ENCODE measurements at places on chromosomes 3 and 15.

GRCh38 chr3:100900671-100901335 lies 92.4 kb downstream of the ABI3BP start:
- no peak overlapping the region for H3K4me3 ChIP-seq
- H3K27ac ChIP-seq: no peak overlapping the region
- H3K4me1 ChIP-seq: no peaks in the 10 kb centered on the region
- no peaks in the 10 kb centered on the region for H3K36me3 ChIP-seq
- no peak for DNase-seq
- no peaks in the 10 kb centered on the region for H3K27me3 ChIP-seq

DNA sequence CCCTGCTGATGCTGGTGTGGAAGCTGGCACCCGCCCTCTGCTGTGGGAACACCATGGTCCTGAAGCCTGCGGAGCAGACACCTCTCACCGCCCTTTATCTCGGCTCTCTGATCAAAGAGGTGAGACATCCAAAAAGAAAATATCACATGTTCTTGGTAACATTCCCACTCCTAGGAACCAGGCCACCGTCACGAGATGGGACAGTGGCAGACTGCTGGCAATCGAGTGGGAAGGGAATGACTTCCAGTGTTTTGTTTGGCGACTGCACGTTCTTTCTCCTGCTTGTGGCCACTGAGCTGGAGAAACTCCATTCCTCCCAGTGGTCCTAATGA lies 14.3 kb downstream of the ALDH1A3 start:
- peaks cover 12% of the 10 kb centered on the region for H3K4me1 ChIP-seq
- H3K27ac ChIP-seq: no peak overlapping the region
- H3K36me3 ChIP-seq: no peaks in the 10 kb centered on the region
- no peak for DNase-seq
- peaks cover 28% of the 10 kb centered on the region for H3K27me3 ChIP-seq

GRCh38 chr15:44010089-44010488 lies 183.3 kb downstream of the WDR76 start:
- peaks cover 10% of the 10 kb centered on the region for H3K27me3 ChIP-seq
- no peaks in the 10 kb centered on the region for H3K4me1 ChIP-seq
- H3K4me3 ChIP-seq: no peak overlapping the region

GRCh38 chr3:112143251-112143650 lies 10.2 kb upstream of the GCSAM start:
- no peak overlapping the region for H3K4me3 ChIP-seq
- no peaks in the 10 kb centered on the region for H3K4me1 ChIP-seq
- no peaks in the 10 kb centered on the region for H3K36me3 ChIP-seq
- no peaks in the 10 kb centered on the region for H3K27me3 ChIP-seq
- H3K27ac ChIP-seq: no peak overlapping the region

DNA sequence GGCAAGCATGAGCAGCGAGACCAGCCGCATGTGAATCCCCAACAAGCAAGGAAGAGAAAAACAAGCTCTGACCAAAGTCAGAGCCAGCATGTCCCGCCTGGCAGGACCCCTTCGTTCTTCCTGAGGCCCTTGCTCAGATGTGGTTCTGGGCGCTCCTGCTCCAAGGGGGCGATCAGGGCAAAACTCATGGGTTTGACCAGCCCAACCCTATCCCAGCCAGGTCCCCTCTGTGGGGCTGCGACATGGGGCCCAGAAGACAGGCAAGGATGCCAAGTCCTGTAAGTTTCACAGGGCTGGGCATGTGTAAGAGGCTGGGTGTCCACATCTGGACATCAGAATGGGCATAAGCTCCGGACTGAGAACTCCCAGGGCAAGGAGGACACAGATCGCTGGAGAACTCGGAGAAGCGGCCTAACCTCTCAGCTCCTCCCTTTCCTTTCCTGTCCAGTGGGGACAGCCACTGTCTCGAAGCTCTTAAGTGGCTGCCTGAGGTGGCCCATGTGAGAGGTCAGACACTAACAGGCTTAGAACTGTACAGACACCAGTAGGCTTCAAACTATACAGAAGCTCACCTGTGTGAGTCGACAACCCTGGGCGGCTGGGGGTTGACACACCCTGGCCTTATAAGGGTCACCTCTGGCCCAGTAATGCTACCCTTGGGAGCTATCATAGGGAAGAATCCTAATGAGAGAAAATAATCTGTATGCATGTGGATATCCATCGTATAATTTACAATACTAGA lies 48.9 kb downstream of the XXYLT1 start:
- no peak for DNase-seq
- no peak overlapping the region for H3K4me3 ChIP-seq
- H3K36me3 ChIP-seq: peaks cover 14% of the 10 kb centered on the region
- H3K4me1 ChIP-seq: peaks cover 8% of the 10 kb centered on the region

DNA sequence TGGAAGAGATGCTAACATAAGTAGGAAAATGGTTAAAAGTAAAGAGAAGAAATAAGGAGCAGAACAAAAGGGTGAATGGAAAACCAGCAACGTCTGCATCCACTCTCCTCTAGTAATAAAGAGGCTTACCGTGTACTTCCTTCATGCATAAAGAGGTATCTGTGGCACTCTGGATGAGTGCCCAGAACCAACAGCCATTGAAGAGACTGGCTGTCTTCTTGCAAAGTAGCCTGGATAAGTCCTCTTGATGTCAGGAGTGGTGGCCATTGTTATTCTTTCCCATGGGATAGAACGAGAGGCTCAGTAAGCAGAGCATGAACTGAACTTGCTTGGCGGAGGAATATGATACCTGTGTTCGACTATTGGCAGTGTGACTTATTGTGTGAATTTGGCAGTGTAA lies 186.2 kb upstream of the RASGRP1 start:
- DNase-seq: no peak
- H3K36me3 ChIP-seq: no peaks in the 10 kb centered on the region
- peaks cover 3% of the 10 kb centered on the region for H3K4me1 ChIP-seq
- no peak overlapping the region for H3K4me3 ChIP-seq
- no peak overlapping the region for H3K27ac ChIP-seq

GRCh38 chr3:1007866-1008265 lies 85.0 kb upstream of the CNTN6 start:
- no peak overlapping the region for H3K4me3 ChIP-seq
- no peak for DNase-seq
- peaks cover 1% of the 10 kb centered on the region for H3K36me3 ChIP-seq
- peaks cover 24% of the 10 kb centered on the region for H3K4me1 ChIP-seq
- H3K27me3 ChIP-seq: no peaks in the 10 kb centered on the region
- peak overlapping the region; percentile 48 for H3K27ac ChIP-seq

DNA sequence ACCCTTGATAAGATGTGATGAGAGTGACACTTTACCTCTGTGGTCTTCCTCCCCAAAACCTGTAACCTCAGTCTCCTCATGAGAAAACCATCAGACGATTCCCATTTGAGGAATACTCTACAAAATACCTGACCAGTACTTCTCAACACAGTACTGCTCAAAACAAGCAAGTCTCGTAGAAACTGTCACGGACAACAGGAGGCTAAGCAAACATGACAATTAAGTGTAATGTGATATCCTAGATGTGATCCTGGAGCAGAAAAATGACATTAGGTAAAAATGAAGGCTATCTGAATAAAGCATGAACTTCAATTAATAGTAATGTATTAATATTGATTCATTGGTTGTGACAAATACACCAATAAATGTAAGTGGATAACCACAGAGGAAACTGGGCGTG lies 113.6 kb downstream of the CACNA2D3 start:
- H3K36me3 ChIP-seq: no peaks in the 10 kb centered on the region
- H3K27ac ChIP-seq: no peak overlapping the region
- peaks cover 12% of the 10 kb centered on the region for H3K27me3 ChIP-seq
- peaks cover 3% of the 10 kb centered on the region for H3K4me1 ChIP-seq
- no peak overlapping the region for H3K4me3 ChIP-seq

DNA sequence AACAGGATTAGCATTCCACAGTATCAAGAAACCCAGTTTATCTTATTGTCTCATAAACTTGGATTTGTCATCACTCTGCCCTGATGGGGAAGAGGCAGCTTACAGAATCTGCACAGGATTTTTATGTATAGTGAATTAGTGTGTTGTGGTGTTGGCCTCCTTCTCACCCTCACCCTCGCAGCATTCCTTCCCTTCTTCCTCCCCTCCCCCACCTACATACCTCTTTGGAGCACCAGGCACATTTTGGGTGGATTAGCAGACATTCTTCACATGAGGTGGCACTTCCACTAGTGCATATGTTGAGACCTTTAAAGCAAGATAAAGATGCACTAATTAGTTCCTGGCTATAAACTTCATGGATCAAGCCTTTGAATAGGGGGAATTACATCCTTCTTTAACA lies 13.9 kb downstream of the ITGB5 start:
- no peak overlapping the region for H3K4me3 ChIP-seq
- no peak for DNase-seq
- H3K36me3 ChIP-seq: peaks cover 10% of the 10 kb centered on the region
- no peaks in the 10 kb centered on the region for H3K27me3 ChIP-seq
- no peak overlapping the region for H3K27ac ChIP-seq
- H3K4me1 ChIP-seq: peaks cover 3% of the 10 kb centered on the region

GRCh38 chr3:148318240-148318639 lies 379.5 kb upstream of the AGTR1 start:
- no peaks in the 10 kb centered on the region for H3K36me3 ChIP-seq
- peaks cover 13% of the 10 kb centered on the region for H3K27me3 ChIP-seq
- no peak overlapping the region for H3K27ac ChIP-seq

DNA sequence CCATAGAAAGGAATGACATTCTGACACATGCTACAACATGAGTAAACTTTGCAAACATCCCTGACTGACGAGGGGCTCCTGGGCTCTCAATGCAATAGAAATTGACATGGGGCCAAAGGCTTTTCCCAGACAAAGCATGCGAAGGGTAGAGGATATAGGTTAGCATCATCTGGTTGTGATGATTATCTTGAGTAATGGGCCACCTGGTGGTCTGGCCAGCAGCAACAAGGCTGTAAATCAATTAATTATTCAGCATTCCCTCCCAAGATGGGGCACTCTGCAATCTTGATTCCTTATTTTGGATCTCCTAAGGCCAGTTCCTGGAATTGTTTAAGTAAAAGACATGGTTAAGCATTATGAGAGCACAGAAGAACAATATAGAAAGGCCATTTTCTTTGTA lies 99.2 kb downstream of the AGBL1 start:
- DNase-seq: no peak
- H3K36me3 ChIP-seq: no peaks in the 10 kb centered on the region
- no peak overlapping the region for H3K27ac ChIP-seq
- peaks cover 18% of the 10 kb centered on the region for H3K27me3 ChIP-seq
- H3K4me3 ChIP-seq: no peak overlapping the region

DNA sequence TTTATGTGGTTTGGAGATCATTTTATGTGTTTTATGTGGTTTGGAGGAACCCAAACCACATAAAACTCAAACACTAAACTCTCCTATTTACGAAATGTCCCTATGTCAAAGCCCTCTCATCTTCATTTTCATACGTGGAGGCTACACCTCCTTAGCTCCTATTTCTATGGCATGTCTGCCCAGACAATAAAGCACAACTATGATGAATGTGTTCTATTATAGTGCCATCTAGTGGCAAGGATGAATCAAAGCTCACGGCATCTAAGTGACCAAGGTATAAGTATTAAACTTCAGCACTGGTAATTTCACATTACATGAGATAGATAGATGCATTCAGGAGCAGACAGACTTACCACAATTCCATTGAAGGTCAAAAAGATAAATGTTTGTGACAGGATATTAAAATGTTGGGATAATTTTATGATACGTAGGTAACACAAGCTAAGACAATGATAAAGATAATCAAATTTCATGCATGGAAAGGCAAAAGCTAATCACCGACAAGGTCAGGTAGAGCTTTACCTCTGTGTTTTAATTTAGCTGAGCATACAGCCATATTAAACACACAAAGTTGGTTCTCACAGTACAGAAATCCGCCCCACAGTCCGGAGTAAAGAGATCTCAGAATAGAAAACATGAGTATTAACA lies 130.6 kb upstream of the FHIT start:
- H3K4me3 ChIP-seq: no peak overlapping the region
- H3K27ac ChIP-seq: no peak overlapping the region
- H3K27me3 ChIP-seq: peaks cover 3% of the 10 kb centered on the region
- no peak for DNase-seq
- H3K4me1 ChIP-seq: peaks cover 2% of the 10 kb centered on the region

GRCh38 chr3:8886546-8886945 lies 76.7 kb downstream of the RAD18 start:
- no peaks in the 10 kb centered on the region for H3K27me3 ChIP-seq
- peaks cover 50% of the 10 kb centered on the region for H3K4me1 ChIP-seq
- no peak for DNase-seq

GRCh38 chr3:15728766-15729165 lies 69.0 kb downstream of the ANKRD28 start:
- peaks cover 9% of the 10 kb centered on the region for H3K4me1 ChIP-seq
- H3K27me3 ChIP-seq: no peaks in the 10 kb centered on the region
- no peak for DNase-seq
- peaks cover 45% of the 10 kb centered on the region for H3K36me3 ChIP-seq

DNA sequence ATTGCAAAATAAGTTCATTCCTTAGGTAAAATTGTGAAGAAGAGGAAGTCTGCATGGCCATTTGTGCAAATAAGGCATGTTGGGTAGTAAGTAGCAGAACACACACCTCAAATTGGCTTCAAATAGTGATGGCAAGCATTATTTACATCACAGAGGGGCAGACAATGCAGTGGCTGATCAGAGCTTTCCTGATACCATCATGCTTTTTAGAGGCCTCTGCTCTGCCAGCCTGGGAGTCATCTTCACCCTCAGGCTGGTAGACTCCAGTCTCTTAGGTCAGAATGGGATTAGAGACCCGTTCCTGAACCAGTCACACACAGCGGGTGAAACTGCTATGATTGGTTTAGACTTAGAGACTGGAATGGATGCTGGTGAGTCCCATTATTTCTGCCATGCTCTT lies 396.0 kb upstream of the MCTP2 start:
- H3K27ac ChIP-seq: no peak overlapping the region
- H3K4me3 ChIP-seq: no peak overlapping the region
- peaks cover 9% of the 10 kb centered on the region for H3K4me1 ChIP-seq
- no peaks in the 10 kb centered on the region for H3K27me3 ChIP-seq
- no peaks in the 10 kb centered on the region for H3K36me3 ChIP-seq

- H3K36me3 ChIP-seq: no peaks in the 10 kb centered on the region
- DNase-seq: no peak
- H3K4me1 ChIP-seq: peaks cover 10% of the 10 kb centered on the region
- no peak overlapping the region for H3K4me3 ChIP-seq
Observed at GRCh38 chr3:37885814-37886213, 24.1 kb downstream of the CTDSPL start.

DNA sequence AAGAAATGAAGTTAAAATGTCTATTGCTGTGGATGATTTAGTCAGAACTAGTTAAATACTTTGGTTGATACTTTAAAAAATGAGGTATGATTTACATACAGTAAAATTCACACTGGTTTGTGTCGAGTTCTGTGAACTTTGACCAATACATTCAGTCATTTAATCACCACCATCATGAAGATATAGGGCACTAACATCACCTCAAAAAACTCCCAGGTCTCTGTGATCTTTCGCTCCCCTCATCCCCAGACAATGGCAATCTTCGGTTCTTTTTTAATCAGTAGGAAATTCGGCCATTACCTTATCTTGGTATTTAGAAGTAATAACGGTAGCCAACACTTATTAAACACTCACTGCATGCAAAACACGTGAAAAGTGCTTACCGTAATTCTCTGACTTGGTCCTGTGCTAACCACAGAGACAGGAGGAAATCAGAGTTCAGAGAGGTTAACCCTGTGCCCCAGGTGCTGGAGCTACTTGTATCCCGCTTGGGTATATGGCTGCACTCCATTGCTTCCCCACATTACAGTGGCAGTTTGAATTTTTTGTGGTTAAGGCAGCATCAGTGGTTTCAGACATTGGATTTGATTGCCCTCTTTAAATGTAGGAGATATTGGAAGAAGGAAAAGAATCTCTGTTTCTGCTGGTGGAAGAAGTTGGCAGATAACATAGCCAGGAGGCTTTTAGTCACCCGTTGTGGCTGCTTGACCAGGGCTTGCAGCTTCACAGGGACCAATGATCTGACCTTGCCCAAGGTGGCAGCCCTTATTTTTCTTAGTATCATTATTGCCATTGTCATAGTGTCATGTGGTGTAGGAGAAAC lies 4.2 kb downstream of the PLCL2 start:
- H3K4me3 ChIP-seq: no peak overlapping the region
- no peak for DNase-seq
- H3K4me1 ChIP-seq: peaks cover 15% of the 10 kb centered on the region
- no peak overlapping the region for H3K27ac ChIP-seq

All from mesothelial cell of epicardium (in vitro differentiated cells).